PC-3 (cell line): ENCODE measurements at places on chromosomes 12 and 14. TPM values are rescaled to one million over a fixed set of nuclear protein-coding genes. Genes with fewer than 3 reads are reported as not detected.

PPP1R36 gene
- total RNA-seq = 0.26 TPM in 1 of 2 replicates, not detected in the other

DNA sequence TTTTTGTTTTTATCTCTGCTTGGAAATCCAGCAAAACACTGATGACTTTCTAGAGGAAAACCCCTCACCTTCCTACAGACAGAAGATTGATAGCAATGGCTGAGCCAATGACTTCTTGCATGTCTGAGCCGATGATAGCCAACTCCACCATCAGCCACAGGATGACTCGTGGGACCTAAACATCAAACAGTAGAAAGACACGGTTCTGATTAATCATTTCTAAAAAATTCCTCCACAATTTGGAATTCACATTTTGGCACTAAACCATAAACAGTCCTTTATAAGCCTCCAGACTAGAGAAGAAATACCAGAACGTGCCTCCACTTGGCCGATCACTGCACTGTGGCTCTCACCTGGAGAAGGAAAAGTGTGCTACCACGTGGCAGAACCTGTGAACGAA lies 25.9 kb downstream of the SLC11A2 start:
- H3K4me1 ChIP-seq = peaks cover 10% of the 10 kb centered on the region
- peak; percentile 66 for DNase-seq
- H3K27ac ChIP-seq = no peak overlapping the region
- peaks cover 36% of the 10 kb centered on the region for H3K36me3 ChIP-seq

DNA sequence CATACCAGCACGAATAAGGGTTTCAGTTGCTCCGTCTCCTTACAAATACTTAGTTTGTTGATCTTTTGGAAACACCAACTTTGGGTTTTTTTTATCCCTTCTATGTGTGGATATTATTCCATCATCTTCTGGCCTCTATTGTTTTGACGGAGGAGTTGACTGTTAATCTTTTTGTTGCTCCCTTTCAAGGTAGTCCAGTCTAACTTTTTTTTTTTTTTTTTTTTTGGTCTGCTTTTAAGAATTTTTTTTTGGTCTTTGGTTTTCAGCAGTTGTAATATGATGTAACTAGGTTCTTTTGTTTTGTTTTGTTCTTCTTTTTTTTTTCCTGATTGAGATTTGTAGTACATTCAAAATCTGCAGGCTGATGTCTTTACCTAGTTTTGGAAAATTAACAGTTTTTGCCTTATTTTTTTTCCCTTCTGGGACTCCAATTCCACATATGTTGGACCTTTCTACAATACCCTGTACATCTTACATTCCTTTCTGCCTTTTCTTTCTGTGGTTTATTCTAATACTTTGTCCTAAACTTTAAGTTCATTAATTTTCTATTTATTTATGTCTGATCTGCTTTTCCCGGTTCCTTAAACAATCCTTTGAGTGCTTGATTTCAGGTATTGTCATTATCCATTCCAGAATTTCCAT lies 54.9 kb downstream of the DNAH10 start:
- no peak overlapping the region for H3K27ac ChIP-seq
- H3K4me3 ChIP-seq = no peak overlapping the region
- no peak for DNase-seq
- H3K4me1 ChIP-seq = no peaks in the 10 kb centered on the region
- H3K27me3 ChIP-seq = no peaks in the 10 kb centered on the region; the same call in 1 of the 2 replicates

DNA sequence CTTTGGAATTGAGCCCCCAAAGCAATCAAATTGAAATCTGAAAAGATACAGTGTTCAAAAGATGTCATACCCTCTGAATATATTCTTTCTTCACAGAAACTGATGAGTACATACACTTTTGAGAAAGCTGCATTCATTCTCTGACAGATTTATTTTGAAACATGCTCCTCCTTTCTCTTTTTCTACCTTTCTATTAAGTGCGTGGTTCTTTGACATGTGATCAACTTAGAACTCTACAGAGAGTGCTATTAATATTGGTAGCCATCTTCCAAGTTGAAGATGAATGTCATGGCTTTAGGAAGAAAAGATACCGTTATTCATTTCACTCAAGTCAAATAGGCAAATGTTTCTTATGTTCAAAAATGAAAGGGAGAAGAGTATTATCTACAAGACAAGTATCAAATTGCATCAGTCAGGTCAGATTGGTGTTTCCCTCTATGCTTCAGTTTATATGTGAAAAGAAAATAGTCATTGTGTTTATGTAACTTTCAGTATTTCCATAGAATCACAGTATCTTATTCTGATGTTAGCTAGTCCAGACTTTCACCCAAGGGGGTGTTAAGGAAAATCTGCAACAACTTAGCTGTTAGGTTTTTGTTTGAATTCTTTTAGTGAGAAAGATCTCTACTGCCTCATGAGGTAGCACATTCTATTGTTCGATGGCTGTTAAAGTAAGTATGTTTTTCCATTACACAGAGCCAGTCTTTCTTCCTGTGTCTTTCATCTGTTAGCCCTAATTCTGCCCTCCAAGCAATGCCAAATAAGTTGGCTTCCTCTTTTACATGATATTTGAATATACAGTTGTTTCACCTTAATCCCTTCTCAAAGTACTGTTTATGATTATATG lies 55.4 kb upstream of the GARIN2 start:
- no peaks in the 10 kb centered on the region for H3K27me3 ChIP-seq
- H3K4me3 ChIP-seq = no peak overlapping the region
- H3K36me3 ChIP-seq = no peaks in the 10 kb centered on the region
- H3K4me1 ChIP-seq = no peaks in the 10 kb centered on the region
- no peak overlapping the region for H3K27ac ChIP-seq

GLIPR1 gene
- total RNA-seq = 21.3 and 22.2 TPM in 2 replicates

GRCh38 chr14:35669782-35670181 lies 135.8 kb downstream of the INSM2 start:
- H3K4me3 ChIP-seq = peak overlapping the region; percentile 47; the same call in 1 of the 2 replicates
- H3K4me1 ChIP-seq = peaks cover 30% of the 10 kb centered on the region
- DNase-seq = peak; percentile 98
- no peaks in the 10 kb centered on the region for H3K27me3 ChIP-seq
- peaks cover 7% of the 10 kb centered on the region for H3K36me3 ChIP-seq

GRCh38 chr12:121154793-121155375 lies 22.2 kb downstream of the P2RX7 start:
- H3K4me3 ChIP-seq = no peak overlapping the region
- DNase-seq = no peak
- no peaks in the 10 kb centered on the region for H3K36me3 ChIP-seq
- no peaks in the 10 kb centered on the region for H3K27me3 ChIP-seq

WNT5B gene
- 1.7 and 2.2 TPM in 2 replicates for total RNA-seq

- no peak overlapping the region for H3K27ac ChIP-seq
- DNase-seq = peak; percentile 9
- H3K36me3 ChIP-seq = no peaks in the 10 kb centered on the region
- no peak overlapping the region for H3K4me3 ChIP-seq
Observed at GRCh38 chr14:26173581-26174110, 424.2 kb downstream of the NOVA1 start.

CDK17 gene
- 20.7 and 23.9 TPM in 2 replicates for total RNA-seq

VRTN gene
- not detected in 2 replicates for total RNA-seq
